ENCODE measurements at places on chromosomes 7 and 10.

DNA sequence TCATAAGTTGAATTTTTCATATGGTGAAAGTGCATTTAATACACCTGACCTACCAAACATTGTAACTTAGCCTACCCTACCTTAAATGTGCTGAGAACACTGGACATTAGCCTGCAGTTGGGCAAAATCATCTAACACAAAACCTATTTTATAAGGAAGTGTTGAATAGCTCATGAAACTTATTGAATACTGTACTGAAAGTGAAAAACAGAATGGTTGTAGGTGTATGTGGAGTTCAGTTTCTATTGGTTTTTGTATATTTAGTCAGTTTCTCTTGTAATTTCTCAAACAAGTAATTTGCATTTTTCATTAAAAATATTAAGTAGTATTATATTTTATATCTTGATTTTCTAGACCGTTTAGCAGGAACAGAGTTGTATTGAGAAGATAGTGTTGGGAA, 15.3 kb downstream of the CCDC7 start:
- no peak for DNase-seq

- no peak for DNase-seq
Observed at GRCh38 chr7:72781631-72782030, 46.4 kb downstream of the TYW1B start.

- DNase-seq: no peak
Observed at GRCh38 chr7:23105086-23105643, 420 bp upstream of the KLHL7 start.

GRCh38 chr7:144513334-144513733, 109.8 kb upstream of the NOBOX start:
- DNase-seq: no peak

DNA sequence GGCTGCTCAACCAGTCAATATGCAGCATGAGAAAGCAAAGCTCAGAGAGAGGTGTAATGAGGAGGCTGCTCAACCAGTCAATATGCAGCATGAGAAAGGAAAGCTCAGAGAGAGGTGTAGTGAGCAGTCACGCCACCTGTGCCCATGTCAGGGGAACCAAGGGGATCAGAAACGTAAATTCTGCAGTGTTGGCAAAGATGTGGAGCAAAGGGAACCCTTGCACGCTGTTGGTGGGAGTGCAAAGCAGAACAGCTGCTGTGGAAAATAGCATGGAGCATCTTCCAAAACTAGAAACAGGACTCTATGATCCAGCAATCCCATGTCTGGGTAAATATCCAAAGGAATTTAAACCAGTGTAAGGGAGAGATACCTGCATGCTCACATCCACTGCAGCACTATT, 194.9 kb downstream of the DIP2C start:
- no peak for DNase-seq

GRCh38 chr7:79455173-79455790, 1.8 kb upstream of the MAGI2 start:
- DNase-seq: no peak

- DNase-seq: no peak
Observed at GRCh38 chr7:142896151-142896550, 10.6 kb upstream of the TRPV6 start.

DNA sequence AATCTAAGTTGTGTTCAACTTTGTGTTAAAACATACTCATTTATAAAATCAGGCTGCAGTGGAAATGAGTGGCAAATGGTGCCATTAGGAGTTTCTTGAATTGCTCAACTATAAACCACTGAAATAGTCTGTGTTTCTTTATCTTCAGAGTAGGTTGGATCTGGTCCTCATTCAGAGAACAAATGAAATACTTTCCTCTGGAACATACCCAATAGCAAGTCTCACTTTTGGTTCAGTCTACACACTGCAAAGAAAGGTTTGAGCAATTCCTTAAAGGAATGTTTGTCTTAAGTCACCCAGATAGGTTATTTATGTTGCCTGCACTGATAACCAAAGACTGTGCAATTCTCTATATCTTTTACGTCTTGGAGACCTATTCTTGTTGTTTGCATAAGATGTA, 62.5 kb downstream of the ABCB4 start:
- DNase-seq: no peak

DNA sequence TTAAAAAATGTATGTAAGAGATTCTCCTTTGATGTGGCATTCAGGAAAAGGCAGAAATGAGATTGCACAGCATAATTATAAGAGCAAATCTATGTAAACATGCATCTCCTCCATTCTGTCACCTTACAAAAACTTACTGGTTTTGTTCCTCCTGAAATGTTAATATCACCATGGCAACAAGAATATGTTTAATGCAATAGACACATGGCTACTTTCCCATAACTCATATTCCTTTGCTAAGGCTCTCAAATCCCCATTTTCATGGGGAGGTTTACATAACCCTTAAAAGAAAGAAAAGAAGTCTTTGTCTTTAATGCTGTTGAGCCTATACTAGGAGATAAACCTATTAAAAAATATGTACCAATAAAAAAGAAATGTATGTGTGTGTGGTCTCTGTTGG, 136.2 kb downstream of the ANK3 start:
- no peak for DNase-seq

GRCh38 chr10:51718804-51719291, 19.5 kb upstream of the CSTF2T start:
- DNase-seq: no peak

- DNase-seq: no peak
Observed at GRCh38 chr7:136528329-136528728, 340.1 kb upstream of the CHRM2 start.

DNA sequence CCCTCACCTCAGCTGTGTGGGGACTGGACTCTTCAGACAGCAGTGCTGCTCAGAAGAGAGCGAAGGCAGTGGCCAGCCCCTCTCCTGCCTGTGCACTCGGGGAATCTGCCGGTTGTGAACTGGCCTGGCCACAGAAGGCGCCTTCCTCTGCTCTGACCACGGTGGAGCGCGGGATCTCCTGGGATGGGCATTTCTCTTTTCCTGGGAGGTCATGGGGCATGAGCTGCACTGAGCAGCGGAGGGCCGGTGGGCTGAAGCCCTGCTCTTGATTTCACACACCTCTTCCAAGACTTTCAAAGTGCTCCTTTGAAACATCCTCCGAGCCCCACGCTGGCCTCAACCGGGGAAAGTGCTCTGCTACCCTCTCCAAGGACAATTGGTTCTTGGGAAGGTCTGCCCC, 125.6 kb upstream of the FAM20C start:
- DNase-seq: no peak

DNA sequence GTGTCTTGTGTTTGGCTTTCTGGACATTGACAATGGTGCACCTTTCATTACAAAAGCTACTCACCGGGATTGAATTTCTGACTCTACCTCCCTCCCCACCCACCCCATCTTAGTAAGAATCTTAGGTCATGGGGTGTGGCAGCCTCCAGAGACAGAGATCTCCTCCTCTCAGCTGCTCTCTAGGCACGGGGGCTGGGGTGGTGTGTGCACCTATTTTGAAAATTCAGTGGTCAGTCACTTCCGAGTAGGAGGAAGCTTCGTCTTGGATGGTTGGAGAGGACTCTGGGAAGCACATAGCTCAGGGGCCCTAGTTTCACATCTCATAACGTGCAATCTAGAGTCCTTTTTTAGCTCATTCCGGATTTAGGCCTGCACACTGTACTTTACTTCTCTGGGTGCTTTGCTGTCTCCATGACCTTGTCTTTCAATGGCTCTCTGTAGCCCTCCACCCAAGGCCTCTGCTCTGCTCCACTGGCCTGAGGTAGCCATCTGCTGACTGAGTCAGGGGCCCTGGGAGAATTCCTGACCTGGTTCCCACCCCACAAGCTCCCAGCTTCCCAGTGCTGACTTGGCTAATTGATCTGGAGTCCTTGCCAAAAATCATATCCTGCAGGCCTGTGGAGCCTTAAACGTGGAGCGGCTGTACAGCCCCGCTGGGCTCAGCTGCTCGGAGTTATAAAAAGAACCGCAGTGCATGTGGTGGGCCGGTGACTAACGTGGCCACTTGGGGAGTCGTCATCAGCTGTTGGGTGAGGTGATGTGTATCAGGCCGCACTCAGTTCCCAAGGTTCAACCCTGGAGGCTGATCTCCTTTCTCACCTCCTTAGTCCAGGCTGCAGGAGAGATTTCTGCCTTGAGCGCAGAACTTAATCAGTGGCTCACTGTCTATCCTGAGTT, 19.3 kb upstream of the ADAMTS14 start:
- DNase-seq: no peak

DNA sequence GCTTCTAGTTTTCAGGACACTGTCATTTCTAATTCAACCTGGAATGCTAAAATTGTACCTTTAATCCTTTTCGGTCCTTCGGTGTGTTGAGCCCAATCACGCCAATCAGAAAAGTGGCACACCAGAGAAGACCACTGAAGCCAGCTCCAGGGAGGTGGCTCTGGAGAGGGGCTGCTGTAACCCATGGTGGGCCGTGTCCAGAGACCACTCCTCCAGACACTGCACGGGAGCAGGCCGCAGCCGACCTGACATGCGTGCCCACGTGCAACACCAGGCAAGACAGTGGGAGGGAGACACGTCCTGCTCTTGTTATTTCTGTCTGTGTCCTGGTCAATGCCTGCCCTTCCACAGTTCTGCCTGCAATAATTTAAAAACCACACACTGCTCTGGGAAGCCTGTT, 246.1 kb downstream of the ZMYND11 start:
- no peak for DNase-seq

- DNase-seq: no peak
Observed at GRCh38 chr10:119216127-119216526, 8.8 kb downstream of the GRK5 start.

GRCh38 chr10:27664461-27664860, 81.2 kb downstream of the MKX start:
- DNase-seq: no peak

All from C1 segment of cervical spinal cord (tissue), 14 donors.